Jurkat, Clone E6-1 (cell line): ENCODE measurements at places on chromosomes 7 and 10.

- no peak for DNase-seq
Observed at GRCh38 chr7:44486001-44486400, 4.5 kb downstream of the NUDCD3 start.

GRCh38 chr10:86334488-86335085 lies 32.0 kb downstream of the GRID1 start:
- DNase-seq: no peak

- no peak for DNase-seq
Observed at GRCh38 chr7:108294595-108294994, 161.6 kb downstream of the NRCAM start.

- no peak for DNase-seq
Observed at GRCh38 chr10:93879273-93879672, 14.5 kb upstream of the SLC35G1 start.

GRCh38 chr7:140062118-140062527 lies 628 bp downstream of the PARP12 start:
- peak; percentile 23 for DNase-seq

DNA sequence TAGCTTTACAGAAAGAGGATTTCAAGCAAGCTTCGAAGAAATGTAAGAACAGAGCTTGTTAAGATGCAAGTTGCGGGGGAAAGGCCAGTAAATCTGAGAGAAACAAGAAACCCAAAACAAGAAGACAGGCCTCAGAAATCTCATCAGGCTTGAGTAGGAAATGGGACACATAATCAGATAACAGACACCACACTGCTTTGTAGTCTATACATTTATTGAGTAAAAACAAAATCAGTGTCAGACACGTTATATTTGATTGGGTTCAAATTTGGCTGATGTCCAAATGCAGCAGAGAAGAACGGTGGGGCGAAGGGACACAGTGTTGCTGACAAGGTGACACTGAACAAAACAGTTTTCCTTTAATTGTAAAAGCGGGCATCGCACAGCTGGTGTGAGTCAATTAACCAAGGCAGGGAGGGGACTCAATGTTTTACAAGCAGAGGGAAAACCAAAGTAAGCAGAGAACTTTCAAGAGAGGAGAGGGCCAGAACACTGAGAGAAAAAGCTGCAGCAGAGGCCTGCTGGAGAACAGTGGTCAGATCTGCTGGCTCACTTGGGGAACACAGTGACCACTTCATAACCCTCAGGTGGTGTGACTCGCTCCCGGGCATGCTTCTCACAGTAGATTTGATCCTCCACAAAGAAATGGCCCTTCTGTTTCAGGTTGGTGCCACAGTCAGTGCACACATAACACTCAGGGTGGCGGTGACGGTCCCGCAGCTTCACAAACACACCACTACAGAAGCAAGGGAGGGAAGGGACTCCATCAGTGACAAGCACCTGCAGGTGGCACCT lies 43.5 kb downstream of the ACSM6 start:
- DNase-seq: no peak

- DNase-seq: no peak
Observed at GRCh38 chr10:56836659-56837058, 475.6 kb upstream of the ZWINT start.

DNA sequence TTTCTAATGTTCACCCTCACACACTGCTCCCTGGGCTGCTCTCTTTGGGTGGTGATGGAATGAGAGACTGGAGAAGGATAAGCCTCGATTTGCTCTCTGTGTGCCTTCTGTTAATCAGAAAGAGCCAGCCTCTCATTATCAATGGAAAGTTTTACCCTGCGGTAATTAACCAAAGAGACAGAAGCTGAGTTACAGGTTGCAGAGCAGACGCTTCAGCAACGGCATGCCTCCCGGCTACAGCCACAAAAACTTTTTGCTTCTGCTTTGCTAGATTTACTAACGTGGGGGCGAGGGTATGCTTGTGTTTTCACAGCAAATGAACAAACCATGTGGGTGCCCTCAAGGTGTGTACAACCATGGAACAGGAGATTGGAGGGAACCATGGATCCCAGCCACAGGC lies 18.0 kb downstream of the GIMAP4 start:
- no peak for DNase-seq

DNA sequence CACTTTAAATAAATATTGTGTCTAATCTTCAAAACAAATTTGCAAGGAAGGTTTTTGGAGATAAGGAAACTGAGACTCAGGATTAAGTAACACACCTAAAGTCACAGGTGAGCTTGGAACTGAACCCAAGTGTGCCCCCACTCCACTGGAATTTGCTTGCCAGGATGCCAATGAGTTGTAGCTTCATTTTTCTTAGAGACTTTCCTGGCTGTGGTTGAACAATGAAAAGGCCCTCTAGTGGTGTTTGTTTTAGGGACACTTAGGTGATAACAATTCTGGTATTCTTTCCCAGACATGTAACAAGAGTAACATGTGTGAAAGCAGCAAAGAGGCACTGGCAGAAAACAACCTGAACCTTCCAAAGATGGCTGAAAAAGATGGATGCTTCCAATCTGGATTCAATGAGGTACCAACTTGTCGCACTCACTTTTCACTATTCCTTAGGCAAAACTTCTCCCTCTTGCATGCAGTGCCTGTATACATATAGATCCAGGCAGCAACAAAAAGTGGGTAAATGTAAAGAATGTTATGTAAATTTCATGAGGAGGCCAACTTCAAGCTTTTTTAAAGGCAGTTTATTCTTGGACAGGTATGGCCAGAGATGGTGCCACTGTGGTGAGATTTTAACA lies 1.5 kb downstream of the IL6 start:
- DNase-seq: no peak

DNA sequence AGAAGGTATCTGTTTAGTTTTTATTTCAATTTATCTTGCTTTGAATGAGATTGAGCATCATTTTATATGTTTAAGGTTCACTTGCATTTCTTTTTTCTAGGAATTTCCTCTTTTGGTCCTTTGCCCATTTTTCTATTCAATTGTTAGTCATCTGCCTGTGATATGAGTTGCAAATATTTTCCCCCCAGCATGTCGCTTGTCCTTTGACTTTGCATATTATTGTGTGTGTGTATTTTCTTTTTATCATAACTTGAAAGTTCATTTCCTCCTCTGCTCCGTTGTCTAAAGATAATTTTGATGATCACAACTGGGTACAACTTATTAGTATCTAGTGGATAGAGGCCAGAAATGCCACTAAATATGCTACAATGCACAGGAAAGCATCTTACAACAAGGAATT lies 132.7 kb upstream of the MDFIC start:
- DNase-seq: no peak

- DNase-seq: no peak
Observed at GRCh38 chr10:47406870-47407691, 23.0 kb upstream of the ZNF488 start.

DNA sequence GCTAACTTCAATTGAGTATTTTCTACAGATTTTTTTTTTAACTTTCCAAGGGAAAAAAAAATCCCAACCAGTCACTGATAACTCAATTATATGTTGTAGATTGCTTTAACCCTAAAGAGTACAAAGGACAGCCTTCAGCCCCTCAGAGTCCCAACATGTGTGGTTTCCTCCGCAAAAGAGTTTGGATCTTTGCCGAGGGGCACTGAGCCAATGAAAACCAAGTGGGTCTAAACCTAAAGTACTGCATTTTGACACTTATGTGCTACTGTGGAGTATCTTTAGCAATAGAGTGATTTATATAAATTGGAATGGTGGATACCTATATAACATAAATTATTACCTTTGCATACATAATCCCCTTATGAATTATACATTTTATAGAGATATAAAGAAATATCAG lies 91.5 kb downstream of the SEMA3D start:
- DNase-seq: no peak

GRCh38 chr7:117322741-117323304 lies at the start of gene WNT2:
TSS of gene WNT2 (minus strand) at chr7:117323058. CDS start at chr7:117322989, 69 bp downstream.
- no peak for DNase-seq

DNA sequence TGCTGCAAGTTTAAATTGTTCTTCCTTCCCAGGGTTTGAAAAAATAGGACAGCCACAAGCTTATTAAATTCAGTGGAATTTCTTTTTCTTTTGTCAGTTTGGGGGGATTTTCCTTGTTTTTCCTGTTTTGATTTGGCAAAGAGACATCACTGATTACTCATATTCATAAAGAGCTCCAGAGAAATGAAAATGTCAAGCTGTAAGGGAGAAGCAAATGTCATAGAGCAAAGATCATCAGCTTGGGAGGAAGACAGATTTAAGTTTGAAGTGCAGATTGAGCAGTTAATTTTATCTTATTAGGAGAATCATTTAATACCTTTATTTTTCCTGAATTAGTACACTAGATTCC lies 255.8 kb upstream of the PHYHIPL start:
- DNase-seq: no peak

DNA sequence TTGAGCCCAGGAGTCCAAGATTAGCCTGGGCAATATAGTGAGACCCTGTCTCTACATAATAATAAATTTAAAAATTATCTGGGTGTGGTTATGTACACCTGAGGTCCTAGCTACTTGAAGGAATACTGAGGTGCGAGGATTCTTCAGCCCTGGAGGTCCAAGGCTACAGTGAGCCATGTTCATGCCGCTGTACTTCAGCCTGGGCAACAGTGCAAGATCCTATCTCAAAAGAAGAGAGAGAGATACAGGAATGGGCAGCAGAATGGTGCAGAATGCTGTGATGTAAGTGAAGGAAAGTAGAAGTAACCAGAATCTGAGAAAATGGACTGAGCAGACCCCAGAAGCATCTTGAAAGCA lies 62.7 kb upstream of the EXOC4 start:
- no peak for DNase-seq

- DNase-seq: peak; percentile 66
Observed at GRCh38 chr7:142482891-142483658, 225.2 kb upstream of the PRSS58 start.

GRCh38 chr10:33005322-33006301 lies 47.6 kb upstream of the ITGB1 start:
- DNase-seq: no peak

- DNase-seq: no peak
Observed at GRCh38 chr7:142813226-142813625, 41.6 kb upstream of the EPHB6 start.

DNA sequence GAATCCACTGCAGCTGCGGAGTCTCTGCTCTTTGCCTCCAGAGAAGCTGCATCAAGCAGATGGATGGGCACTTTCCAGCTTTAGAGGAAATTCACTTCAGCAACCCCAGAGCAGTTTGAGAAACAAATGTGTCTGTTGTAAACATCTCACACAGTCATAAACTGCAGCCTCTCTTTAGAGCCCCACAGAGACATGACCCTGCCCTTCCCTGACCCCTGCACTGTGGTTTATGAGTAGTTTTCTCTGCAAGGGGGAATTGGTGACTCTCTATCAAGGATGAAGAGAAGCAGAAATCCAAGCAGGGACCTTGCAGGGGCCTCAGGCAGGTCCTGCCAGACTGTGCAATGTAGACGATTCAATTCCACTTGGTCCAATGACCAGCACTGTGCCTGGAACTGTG lies 160.2 kb downstream of the SH2D4B start:
- no peak for DNase-seq

- DNase-seq: no peak
Observed at GRCh38 chr10:78602201-78602932, 466.4 kb upstream of the ZMIZ1 start.

DNA sequence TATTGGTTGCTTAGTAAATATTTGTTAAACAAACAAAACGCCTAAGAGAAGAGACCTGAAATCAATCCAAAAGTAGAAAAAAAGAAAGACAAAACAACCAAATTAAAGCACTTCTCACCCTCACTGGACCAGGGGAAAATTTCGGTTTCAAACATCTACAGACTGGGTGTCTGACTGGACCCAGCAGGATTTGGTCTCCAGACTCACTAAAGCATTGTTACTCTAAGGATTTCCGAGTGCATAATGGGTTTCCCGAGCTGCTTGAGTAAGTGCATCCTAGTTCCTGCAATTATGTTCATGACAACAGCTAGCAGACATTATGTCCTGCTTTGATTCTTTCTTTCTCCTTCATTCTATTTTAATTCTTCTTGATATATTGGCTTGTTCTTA lies 51.8 kb upstream of the FAM3C start:
- no peak for DNase-seq

DNA sequence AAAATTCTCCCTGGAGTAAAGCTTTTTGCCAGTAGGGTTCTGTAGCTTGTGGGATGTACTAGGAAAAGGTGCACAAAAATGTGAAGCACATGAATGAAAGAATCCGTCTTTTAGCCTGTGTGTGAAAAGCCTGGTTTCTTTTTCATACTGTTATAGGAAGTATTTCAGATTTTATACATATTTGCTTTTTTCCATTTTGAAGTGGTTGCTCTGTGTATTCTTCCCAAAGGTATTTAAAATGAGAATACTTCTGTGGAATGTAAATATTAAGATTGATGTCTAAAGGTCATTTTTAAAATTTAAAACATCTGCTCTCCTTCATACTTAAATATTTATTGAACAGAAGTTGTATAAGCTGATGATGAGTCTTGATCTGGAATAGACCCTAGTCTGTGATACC lies 96.8 kb downstream of the CDK14 start:
- no peak for DNase-seq

DNA sequence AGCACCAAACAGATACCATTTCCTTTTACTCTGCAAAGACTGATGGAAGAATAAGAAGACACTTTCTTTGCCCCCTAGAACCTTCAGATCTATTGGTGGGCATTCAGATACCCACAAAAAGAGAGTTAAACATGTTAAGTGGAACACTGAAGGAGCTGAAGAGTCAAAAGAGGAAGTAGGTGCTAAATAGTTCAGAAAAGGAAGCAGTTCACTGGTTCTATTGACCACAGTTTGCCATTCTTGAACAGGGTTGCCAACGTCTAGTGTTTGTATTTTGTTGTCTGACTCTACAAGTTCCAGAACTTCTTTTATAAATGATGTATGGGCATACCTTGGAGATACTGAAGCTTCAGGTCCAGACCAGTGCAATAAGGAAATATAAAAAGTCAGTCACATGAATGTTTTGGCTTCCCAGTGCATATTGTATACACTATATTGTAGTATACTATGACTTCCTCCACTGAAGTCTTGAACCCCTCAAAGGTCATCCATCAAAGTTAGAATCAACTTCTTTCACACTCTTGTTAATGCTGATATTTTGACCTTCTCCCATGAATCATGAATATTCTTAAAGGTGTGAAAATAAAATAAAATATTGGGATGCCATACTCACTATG lies 47.5 kb upstream of the AGR3 start:
- peak; percentile 10 for DNase-seq

DNA sequence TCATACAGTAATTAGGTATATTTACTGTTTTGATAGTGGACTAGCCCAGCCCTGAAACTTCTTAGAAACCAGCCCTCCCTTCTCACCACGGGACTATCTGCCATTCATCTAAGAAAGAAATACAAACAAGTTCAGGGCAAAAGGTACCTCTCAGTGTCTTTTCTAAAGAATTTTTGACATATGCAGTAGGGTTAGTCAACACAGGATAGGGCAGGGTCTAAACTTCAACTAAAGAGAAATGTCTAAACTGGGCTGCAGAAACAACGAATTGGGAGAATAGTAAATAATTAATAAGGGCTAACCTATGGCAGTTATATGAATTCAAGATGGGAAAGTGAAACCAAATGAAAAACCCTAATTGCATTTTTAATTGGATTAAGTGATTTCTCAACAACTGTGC lies 496.6 kb downstream of the INHBA start:
- DNase-seq: no peak

DNA sequence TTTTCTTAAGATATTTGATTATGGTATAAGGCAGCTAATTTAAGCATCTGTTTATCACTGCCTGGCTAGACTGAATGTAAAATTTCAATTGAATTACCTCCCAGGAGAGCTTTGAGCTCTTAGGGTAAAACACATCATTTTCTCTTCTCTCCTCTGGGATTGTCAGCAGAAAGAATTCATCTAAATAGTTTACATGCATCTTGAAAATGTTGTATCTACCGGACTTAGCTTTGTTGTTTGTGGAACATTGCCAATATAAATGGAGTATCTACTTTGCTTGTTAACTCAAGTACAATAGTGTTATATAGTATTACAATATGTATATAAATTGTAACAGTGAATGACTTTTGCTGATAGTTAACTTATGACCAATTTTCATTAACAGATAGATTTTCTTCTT lies 73.3 kb downstream of the TAF3 start:
- no peak for DNase-seq
